KBM-7 (cell line): ENCODE measurements at places on chromosomes 6 and 20.
A peak's percentile ranks its signal among the peaks of the same experiment; 100 is the strongest.

GRCh38 chr20:16444057-16444777, 129.0 kb downstream of the KIF16B start:
- no peak for DNase-seq

- DNase-seq: no peak
Observed at GRCh38 chr6:70150521-70150920, 152.4 kb downstream of the COL9A1 start.

GRCh38 chr6:170147056-170147787, 143.7 kb downstream of the DLL1 start:
- DNase-seq: no peak

GRCh38 chr20:1472556-1473245, 6.1 kb upstream of the NSFL1C start:
- DNase-seq: peak; percentile 76

GRCh38 chr6:20686142-20686541, 151.9 kb downstream of the CDKAL1 start:
- DNase-seq: no peak
